ENCODE measurements at places on chromosomes 16 and 17.

- peaks cover under 1% of the 10 kb centered on the region for H3K36me3 ChIP-seq
- H3K4me3 ChIP-seq = no peak overlapping the region
- no peaks in the 10 kb centered on the region for H3K4me1 ChIP-seq
- H3K27ac ChIP-seq = no peak overlapping the region
- peaks cover 3% of the 10 kb centered on the region for H3K27me3 ChIP-seq
Observed at GRCh38 chr17:34917381-34917780, 43.9 kb downstream of the CCT6B start.

DNA sequence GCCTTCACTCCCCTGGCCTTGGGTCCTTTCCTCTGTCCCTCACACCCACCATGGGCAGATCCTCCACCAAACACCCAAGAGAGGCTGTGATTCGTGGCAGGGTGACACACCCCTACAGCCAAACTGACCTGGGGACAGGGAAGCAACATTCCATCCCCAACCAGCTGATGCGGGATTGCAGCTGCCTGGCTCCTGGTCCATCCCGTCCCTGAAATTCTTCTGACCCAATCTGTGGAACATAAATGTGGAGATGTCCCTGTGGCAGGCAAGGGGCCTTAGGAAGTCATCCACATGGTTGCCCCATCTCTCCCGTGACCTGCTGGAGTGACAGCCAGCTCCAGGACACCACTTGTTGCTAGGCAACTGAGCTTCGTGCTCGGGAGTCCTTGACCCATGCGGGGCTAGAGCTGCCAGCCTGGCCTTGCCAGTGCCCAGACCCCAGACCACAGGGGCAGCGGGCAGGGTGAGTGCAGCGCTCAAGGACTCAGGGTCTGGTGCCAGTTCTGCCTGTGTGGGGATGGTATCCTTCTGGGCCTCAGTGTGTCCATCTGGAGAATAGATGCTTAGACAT is 34.0 kb upstream of the CPNE2 start:
- no peak overlapping the region for H3K27ac ChIP-seq
- no peaks in the 10 kb centered on the region for H3K27me3 ChIP-seq
- H3K36me3 ChIP-seq = peaks cover 40% of the 10 kb centered on the region
- H3K4me3 ChIP-seq = no peak overlapping the region

- peaks cover 3% of the 10 kb centered on the region for H3K27me3 ChIP-seq
- no peak overlapping the region for H3K4me3 ChIP-seq
- no peaks in the 10 kb centered on the region for H3K36me3 ChIP-seq
- H3K27ac ChIP-seq = no peak overlapping the region
- no peaks in the 10 kb centered on the region for H3K4me1 ChIP-seq
Observed at GRCh38 chr16:16923479-16923878, 544.5 kb downstream of the NPIPA7 start.

DNA sequence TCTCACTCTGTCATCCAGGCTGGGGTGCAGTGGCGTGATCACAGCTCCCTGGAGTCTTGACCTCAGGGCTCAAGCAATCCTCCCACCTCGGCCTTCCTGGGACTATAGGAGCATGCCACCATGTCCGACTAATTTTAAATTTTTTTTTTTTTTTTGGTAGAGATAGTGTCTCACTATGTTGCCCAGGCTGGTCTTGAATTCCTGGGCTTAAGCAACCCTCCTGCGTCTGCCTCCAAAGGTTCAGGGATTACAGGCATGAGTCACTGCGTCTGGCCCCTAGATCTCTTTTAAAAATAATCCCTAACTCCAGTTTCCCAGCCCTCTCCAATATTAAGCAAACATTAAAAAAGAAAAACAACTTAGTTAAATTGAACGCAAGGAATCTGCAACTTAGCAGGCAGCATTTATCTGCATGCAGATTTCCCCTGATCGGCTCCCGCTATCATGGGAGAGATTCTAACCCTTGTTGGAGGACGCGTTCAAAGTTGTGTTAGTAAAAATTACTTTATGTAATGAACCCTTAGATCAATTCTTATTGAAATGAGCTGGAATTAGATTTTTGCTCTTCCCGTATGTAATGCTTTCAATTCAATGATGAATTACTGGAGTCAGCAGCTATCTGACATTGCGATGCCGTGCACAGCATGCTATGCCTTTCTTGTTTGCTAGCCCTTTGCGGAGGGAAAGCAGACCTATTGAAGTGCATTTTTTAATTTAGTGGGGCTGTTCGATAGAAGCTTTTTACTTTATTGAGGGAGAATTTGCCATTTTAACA is 171.7 kb downstream of the HAPSTR1 start:
- H3K36me3 ChIP-seq = no peaks in the 10 kb centered on the region
- peaks cover 6% of the 10 kb centered on the region for H3K27me3 ChIP-seq
- H3K27ac ChIP-seq = no peak overlapping the region
- no peak for DNase-seq
- no peaks in the 10 kb centered on the region for H3K4me1 ChIP-seq

- no peak overlapping the region for H3K27ac ChIP-seq
- H3K4me1 ChIP-seq = peaks cover 22% of the 10 kb centered on the region
- H3K4me3 ChIP-seq = no peak overlapping the region
- H3K36me3 ChIP-seq = no peaks in the 10 kb centered on the region
Observed at GRCh38 chr16:88960516-88960915, 16.5 kb downstream of the CBFA2T3 start.

GRCh38 chr17:66671156-66671555 is 163.8 kb upstream of the CACNG5 start:
- H3K27ac ChIP-seq = no peak overlapping the region
- no peaks in the 10 kb centered on the region for H3K27me3 ChIP-seq
- peaks cover 48% of the 10 kb centered on the region for H3K4me1 ChIP-seq
- H3K36me3 ChIP-seq = peaks cover 13% of the 10 kb centered on the region
- H3K4me3 ChIP-seq = no peak overlapping the region
